ENCODE measurements at places on chromosomes 1 and 21.

- no peak for DNase-seq
Observed at GRCh38 chr1:109757936-109758786, 5.6 kb downstream of the EPS8L3 start.

DNA sequence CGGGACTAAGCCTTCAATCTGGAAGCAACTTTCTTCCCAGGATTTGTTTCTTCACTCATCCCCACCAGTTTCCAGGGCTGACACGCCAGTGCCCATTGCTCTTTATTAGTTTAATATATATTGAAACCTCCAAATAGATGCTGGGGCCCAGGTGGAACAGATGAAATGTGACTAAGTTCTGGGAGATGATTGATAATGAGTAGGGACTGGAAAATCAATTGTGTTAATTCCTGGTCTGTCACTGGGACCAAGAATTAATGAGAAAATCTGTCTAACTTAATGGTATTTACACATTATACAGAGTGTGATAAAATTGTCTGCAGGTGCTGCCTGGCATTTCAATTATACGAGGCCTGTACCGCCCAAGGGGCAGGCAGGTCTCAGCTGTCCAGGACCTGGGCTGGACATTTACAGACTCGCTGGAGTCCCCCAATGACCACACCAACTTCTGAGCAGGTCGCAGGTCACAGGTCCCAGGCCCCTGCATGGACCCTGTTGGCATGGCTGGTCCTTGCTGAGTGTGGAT, 35.8 kb downstream of the UBIAD1 start:
- no peak for DNase-seq

DNA sequence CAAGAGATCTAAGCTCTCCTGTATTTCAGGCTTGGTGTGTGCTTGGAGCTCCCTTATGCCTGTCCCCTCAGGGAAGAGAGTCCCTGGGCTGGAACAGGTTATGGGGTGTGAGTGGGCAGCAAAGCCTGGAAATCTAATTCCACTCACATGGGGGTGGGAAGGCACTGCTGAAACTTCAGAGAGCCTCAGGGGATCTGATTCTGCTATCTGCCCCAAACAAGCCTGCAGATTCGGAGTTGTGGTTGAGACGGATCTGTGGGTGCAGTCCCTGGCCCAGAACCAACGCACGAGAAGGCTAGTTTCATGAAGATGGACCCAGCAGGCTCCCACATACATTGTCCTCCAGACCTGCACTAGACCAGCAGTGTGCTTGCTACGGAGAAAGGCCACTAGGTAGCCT, 2.9 kb downstream of the BLACAT1 start:
- DNase-seq = no peak

DNA sequence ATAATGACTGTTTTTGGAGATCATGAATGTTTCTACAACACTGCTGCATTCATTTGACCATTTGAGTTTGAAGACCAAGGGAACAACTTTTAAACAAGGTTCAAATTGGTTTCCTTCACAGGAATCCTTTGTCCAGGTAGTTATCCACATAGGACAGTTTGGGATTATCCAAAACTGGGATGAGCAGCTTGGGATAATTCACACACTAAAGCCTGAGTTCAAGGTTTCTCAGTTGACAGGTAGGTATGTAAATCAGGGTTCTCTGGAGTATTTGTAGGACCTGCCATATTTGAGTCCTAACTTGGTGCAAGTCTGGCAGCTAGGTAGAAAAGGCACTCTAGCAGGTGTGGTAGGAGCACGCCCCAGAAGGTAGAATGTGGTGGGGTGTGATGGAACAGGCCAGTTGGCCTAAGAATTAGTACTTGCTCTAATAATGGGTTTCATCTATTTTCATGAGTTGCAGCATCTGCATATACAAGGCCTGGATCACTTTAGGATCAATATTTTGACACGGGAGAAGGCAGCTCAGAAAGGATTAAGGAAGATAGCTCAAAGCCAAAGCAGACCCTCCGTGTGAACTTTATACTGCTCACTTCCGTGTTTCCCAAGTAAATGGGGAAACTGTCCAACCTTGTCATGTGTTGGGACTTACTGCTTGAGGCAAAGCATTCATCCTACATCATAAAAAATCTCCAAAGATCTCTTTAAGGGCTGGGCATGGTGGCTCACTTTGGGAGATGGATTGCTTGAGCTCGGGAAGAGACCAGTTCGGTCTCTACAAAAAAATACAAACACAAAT, 14.1 kb upstream of the RAB42 start:
- no peak for DNase-seq

DNA sequence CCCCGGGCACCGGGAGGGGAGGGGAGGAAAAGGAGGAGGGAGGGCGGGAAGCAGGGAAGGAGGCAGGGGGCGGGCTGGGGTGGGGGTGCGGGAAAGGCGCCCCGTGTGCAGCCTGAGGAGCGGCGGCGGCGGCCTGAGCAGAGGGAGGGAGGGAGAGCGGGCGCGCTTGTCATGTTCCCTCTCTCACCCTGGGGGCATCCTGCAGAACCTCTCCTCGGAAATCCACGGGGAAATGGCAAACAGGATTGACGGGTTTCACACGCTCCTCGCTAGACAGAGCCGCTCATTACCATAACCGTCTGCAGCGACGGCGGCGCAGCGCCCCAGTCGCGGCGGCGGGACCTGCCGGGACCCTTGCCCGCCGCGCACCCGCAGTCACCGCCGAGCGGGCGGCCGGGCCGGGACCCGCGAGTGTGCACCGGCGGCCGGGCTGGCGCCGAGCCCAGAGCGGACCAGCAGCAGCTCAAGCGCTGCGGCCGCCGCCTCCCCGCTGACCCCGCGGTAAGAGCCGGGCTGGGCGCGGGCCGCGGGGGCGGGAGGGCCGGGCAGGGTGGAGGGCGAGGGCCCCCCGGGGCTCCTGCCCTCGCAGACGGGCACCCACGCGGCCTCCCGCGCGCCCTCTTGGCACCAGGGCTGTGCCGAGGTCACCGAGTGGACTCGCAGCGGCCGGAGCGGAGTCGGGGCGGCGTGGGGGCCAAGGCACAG, at the start of gene SERTAD4:
Gene SERTAD4 (plus strand): TSS at position 286 of the 705 bp plus-strand sequence. CDS start 5,165 bp downstream, outside the sequence.
- DNase-seq = no peak

DNA sequence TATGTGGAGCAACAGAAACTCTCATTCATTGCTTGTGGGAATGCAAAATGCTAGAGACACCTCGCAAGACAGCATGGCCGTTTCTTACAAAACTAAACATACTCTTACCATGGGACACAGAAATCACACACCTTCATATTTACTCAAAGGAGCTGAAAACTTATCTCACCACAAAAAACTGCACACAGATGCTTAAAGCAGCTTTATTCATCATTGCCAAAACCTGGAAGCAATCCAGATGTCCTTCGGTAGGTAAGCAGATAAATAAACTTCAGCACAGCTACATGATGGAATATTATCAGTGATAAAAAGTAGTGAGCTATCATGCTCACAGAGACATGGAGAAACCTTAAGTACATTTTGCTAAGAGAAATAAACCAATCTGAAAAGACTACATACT, 124.3 kb downstream of the RERE start:
- no peak for DNase-seq

DNA sequence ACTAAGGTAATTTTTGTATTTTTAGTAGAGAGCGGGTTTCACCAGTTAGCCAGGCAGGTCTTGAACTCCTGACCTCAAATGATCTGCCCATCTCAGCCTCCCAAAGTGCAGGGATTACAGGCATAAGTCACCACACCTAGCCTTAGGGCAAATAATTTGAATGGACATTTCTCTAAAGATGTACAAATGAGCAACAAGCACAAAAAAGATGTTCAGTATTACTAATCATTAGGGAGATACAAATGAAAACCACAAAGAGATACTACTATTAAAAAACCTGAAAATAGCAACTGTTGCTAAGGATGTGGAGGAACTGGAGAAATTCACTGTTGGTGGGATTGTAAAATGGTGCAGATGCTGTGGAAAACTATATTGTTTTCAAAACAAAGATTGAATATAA, 79.1 kb downstream of the GABPA start:
- DNase-seq = no peak

DNA sequence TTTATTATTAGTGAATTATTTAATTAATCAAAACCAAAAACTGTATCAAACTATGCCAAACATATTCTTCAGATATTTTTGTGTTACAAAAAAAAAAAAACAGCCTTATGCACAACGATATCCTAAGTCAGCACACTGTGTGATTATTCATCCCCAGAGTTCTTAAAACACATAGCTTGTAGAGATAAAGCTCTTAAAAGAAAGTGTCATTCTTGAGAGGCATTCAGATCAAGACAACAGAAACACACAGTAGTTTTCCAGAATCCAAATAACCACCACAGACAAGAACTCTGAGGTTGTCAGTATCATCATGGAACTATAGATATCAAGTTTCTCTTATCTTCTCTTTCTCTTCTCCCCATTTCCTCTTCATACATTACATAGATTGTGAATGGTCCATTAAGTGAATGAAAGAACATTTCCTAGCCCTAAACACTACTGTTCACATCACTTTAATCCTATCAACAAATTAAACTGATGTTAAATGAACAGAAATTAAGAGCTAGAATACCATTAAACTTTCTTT, 13.5 kb downstream of the ZZZ3 start:
- no peak for DNase-seq

DNA sequence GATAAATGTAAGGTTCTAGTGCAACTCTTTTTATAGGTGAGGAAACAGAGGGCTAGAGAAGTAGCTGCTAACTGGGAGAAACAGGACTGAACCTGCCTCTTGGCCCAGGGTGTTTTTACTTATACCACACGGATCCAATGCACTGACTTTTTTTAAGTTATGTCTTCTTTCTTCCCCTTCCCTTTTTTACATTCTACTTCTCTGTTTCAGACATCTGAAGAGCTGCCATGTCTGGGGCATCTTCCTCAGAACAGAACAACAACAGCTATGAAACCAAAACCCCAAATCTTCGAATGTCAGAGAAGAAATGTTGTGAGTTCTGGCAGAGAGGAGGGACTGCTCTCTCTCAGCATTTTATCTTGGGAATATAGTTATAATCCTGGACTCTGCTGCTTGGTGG, 1.4 kb downstream of the PFKFB2 start:
- DNase-seq = no peak

- DNase-seq = no peak
Observed at GRCh38 chr1:247440001-247440620, 17.8 kb downstream of the OR2B11 start.

DNA sequence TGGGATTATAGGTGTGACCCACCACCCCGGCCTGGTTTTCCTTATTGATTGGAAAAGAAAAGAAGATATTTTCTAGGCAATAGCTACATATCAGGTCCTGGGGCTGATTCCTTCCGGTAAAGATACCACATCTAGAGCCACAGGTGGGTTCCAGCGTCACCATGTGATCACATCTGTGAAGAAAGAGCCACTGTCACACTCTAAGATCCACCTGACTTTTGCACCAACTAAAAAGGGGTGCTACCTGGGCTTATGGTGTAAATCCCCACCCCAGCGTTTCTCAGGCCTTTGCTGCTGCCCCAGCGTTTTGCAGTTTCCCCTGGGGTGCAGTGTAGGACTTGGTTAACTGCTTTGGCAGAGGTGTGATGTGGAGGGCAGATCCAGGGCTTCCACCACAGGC, 22.3 kb upstream of the PDE9A start:
- DNase-seq = no peak
